ENCODE measurements at places on chromosomes 13 and 19.

- no peak for DNase-seq
These were observed 62.0 kb downstream of the RFX2 start for GRCh38 chr19:6048348-6048747.

GRCh38 chr13:29969286-29969685 lies 118.9 kb upstream of the UBL3 start:
- no peak for DNase-seq

DNA sequence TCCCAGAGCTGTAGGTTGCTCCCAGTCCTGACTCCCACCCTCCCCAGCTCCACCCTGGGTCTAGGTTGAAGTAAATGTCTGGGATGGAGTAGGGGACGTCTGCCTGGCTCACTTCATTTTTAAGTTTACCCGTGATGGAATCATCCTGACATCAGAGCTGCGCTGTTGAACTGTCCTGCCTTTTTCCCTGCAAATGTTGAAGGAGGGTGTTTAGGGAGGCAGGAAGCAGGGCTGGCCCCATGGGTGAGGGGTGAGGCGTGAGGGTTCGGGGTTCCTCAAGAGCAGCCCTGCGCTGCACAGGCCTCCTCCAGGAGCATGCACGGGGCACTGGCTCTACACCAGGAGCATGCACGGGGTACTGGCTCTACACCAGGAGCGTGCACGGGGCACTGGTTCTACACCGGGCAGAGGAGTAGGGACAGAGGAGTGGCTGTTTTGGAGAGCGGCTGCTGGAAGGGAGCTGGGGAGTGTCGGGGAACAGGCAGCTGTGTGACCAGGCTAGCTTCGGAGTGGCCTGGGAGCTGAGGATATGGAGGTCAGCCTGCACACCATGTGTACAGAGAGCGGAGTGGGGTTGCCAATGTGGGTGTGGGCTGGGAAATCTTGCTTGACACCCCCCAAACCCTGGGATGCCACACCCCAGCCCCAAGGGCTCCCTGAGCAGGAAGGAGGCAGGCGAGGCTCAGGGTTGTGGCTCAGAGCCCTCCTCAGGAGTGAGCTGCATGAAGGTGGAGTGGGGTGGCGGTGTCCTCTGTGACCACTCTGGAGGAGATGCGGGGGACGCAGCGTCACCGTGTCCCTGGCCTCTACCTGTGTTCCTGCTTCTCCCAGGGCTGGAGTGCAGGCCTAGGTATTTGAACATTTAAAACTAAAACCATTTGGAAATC lies 63.3 kb downstream of the GPR12 start:
- DNase-seq: no peak

- no peak for DNase-seq
These were observed 13.9 kb downstream of the APLP1 start for GRCh38 chr19:35882114-35882832.

- peak; percentile 52 for DNase-seq
These were observed 17.7 kb downstream of the LIPE start for GRCh38 chr19:42409477-42409876.

- DNase-seq: no peak
These were observed 353.8 kb downstream of the DNAJC15 start for GRCh38 chr13:43377149-43377548.

DNA sequence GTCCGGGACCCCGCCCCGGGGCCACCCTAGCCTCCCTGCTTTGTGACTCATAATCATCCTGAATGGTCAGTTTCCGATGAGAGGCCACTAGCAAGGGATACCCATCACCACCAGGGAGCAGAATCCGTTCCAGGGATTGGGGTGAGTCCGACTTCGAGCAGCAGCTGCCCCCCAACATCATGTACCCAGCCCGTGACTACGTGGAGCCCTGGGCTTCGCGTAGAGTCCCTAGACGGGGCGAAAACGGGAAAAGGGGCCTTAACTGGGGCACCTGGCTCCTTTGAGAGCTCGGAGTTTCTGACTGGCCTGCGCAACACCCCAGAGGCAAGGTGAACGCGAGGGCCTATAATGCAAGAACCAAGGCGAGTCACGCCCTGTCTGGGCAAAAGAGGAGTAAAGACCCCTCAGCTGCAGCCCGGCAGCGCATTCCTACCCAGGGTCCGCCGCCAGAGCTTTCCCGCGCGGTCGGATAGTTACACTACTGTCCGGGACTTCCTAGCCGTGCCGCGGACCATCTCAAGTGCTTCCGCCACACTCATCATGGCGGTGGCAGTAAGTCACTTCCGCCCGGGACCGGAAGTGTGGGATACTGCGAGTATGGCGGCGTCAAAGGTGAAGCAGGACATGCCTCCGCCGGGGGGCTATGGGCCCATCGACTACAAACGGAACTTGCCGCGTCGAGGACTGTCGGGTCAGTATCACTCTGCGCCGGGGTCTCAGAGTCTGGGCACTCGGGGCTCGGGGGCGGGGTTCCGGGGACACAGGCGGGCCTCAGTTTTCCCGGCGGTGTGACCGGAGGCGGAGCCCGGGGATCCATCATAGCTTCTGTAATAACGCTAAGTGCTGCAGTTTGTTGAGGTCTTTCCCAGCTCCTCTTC lies at the start of gene NDUFA13:
Gene NDUFA13 (plus strand): TSS at position 584 of the 878 bp plus-strand sequence. CDS start 14 bp downstream, at position 598.
- peak; percentile 91 for DNase-seq

- DNase-seq: no peak
These were observed 187.7 kb downstream of the ABCC4 start for GRCh38 chr13:95113601-95114000.

GRCh38 chr13:103614761-103615160 lies 548.5 kb upstream of the SLC10A2 start:
- no peak for DNase-seq

DNA sequence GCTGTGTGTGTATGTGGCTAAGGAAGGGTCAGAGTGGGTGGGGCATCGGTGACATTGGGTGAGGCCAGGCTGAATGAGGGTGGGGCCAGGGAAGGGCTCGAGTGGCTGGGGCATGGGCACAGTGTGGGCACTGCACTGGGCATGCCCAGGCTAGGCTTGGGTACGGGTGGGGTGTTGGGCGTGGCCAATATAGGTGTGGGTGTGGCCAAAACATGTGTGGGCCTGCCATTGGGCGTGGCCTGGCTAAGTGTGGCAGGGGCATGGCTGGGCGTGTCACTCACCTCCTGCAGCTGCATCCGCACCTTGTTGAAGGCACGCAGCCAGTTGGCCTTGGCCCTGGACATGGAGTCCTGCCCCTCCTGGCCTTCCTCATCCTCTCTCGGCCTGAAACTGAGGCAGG lies 33.2 kb downstream of the UNC13A start:
- no peak for DNase-seq

- no peak for DNase-seq
These were observed 9.6 kb upstream of the KCNN1 start for GRCh38 chr19:17957149-17957849.

DNA sequence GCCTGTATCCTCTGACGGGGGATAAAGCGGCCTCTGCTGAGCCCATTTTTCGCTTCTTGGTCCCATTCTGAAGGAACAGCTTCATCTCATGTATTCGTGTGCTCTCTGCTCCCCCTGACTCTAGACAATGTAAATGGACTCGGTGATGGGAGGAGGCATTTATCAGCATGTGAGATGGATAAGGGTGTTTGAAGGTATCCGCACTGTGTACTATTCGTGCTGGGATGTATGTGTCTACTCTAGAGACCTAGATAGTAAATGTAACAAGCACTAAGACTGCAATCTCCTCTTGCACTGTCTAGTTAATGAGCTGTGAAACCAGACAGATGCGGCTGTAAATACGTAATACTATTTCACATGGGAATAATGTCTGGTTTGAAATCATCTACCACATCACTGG lies 134.6 kb upstream of the ARGLU1 start:
- DNase-seq: no peak

DNA sequence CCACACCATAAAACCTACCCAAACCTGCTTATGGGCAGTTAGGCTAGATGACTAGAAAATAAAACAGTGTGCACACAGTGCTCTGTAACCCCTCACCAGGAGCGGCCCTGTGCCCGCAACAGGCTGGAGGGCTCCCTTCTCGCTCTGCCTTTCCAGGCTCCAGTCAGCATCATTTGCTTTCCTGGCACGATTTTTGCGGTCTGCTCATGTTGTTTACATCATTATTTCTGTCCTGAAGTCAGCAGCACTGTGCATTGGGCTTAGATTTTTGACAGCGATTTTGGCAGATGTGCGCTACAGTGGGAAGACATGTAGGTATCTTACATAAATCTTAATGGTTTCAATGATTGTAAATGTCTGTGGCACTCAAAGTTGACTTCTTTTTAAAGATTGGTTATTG lies 344.0 kb downstream of the MTUS2 start:
- no peak for DNase-seq

DNA sequence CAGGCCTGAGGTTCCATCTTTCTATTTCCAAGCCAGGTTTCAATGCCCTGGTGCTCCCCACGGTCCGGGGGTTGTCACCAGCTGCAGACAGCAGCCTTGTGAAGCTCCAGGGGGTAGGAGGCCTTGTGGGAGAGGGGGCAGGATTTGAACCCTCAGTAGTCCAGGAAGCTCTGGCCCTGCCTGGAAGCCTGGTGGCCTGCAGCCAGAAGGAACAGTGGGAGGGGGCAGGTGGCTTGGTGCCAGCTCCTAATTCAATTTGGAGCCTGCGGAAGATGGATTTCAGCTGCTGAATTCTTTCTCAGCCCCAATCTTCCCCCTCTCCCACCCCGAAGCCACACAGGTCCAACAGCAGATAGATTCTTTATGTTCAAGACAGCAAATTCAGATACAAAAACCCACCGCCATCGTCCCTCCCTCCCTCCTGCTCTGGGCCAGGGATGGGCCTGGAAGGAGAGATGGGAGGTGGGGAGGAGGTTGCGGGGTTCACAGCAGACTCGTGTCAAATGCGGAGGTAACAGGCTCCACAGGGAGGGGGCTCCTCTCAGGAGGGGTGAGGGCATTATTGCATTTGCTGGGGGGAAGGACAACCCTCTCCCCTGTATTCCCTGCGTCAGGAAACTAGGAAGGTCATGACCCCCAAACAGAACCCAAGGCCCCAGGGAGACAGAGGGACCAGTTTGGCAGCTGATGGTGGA lies 2.4 kb upstream of the PTGER1 start:
- DNase-seq: peak; percentile 20

DNA sequence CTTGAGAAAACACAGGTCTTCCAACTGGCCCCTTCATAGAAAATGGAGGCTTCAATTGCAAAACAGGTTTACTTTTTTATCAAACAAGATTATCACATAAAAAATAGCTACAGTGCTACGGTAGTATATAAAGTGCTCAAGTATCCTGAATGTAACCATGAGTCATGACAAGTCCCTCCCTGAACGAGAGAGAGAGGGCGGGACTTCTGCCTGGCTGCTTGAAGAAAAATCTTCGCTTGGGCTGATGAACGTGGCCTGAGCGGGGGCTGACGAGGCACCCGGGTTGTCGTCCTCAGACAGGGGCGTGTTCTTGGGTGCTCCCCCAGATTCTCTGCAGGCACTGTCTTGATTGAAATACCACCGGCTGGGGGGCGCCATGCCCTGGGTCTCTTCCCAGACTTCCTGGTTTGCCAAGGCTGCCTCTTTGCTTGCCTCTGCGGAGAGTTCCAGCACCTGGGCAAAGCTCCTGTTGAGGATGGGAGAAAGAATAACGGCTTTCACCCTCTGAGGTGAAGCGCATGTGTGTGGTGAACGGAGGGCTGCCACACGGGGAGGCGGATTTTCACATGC lies 23.2 kb upstream of the CPAMD8 start:
- DNase-seq: no peak

DNA sequence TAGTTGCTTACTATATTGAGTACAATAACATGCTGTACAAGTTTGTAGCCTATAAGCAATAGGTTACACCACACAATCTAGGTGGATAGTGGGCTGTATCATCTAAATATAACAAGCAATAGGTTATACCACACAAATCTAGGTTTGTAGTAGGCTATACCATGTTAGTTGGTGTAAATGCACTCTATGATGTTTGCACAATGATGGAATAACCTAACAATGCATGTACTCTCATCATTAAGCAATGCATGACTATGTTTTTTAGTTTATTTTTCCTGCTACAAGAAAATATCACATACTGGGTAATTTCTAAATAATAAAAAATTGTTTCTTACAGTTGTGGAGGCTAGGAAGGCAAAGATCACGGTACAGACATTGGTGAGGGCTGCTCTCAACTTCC lies 262.5 kb downstream of the SLITRK6 start:
- DNase-seq: no peak

DNA sequence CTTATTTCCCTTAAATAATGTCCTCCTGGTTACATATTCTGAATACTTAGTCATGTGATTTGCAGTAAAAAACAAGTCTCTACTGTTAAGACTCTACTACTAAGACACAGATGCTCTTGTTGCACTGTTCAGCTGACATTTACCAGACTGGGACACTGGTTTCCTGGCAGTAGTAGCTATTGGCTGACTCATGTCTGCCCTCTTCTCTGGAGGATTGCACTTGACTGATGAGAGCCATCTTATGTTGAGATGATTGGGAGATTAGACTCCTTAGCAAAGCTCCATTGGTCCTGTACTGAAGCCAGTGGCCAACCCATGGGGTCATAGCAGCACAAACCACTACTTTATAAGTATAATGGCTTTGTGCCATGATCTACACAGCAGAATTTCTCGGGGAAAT lies 1672.6 kb upstream of the PCDH20 start:
- no peak for DNase-seq

- DNase-seq: peak; percentile 51
These were observed 81.4 kb downstream of the RNASEH2B start for GRCh38 chr13:50990818-50991506.

DNA sequence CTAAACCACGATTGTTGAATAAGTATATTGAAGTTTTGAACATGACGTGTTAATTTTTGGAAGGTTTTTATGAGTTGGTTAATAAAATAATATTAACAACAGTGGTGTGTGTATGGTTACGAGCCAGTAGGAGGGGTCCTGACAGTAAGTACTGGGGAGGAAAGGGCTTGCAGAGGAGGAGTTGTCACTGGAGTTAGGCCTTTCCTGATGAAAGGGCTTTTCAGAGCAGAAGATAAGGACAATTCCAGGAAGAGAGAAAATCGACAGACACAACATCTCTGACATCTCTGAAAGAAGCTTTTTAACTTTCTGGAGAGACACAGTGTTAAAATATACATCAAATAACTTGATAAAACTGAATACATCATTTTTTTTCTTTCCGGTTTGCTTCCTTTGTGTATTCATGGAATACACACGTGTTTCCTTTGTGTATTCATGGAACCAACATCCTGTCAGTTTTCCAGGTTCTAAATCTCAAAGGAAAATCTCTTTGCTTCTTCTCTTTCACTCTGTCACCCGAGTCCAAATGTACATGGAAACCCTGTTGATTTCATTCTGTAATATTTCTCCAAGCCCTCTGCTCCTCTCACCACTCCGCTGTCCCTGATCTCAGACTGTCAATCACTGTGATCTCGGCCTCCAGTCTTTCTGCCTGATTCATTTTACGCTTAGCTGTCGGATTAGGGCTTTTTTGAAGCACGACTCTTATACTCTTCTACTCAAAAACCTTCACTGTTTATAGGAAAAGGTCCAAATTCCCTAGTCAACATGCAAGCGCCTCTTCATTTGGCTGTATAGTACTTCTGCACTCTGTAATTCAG lies 374.4 kb downstream of the DLEU7 start:
- no peak for DNase-seq

DNA sequence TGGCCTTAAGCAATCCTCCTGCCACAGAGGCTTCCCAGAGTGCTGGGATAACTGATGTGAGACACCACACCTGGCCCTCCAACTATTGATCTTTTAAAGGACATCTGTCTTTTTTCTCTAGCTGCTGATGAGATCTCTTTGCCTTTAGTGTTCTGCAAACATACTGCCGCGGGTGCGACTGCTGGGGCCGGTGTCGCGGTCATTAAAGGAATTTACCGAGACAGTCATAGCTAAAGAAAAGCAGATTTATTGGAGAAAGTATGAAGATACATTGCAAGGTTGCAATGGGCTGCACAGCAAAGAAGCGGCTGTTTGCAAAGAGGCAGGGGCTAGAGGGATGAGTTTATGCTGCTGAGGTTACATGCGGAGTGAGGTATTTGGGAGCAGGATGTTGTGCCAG lies 31.2 kb upstream of the LRRC4B start:
- no peak for DNase-seq

- no peak for DNase-seq
These were observed 318.6 kb downstream of the DCT start for GRCh38 chr13:94160875-94161274.
